ENCODE measurements at places on chromosomes 13 and 19.

DNA sequence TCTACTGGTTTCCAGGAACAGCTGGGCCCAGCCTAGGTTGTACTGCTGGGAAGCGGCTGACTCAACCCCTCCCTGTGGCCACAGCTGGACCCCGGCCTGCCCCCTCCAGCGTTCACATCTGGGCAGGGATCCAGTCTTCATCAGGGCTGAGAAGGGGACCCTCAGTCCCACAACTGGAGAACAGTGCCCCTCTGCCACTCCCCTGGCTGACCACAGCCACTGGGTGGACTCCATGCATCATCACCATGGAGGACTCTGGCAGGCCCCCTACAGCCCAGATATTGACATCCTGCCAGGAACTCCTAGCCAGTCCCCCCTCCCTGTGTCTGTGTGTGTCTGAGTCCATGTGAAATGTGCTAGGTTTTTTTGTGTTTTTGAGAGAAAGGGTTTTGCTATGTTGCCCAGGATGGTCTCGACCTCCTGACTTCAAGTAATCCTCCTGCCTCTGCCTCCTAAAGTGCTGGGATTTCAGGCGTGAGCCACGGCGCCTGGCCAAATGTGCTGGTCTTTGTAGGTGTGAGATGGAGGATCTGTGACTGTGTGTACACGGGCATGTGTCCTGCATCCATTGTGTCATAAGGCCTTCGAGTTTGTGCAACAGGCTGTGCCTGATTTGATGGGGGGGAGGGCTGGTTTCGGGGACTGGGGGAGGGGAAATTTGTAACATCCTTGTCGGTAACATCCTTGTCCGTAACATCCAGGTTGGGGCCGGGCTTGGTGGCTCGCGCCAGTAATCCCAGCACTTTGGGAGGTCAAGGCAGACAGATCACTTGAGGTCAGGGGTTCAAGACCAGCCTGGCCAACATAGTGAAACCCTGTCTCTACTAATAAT, 4.0 kb upstream of the HOOK2 start:
- DNase-seq, result no peak

GRCh38 chr13:97382276-97382675, 51.7 kb upstream of the RAP2A start:
- DNase-seq, result no peak

DNA sequence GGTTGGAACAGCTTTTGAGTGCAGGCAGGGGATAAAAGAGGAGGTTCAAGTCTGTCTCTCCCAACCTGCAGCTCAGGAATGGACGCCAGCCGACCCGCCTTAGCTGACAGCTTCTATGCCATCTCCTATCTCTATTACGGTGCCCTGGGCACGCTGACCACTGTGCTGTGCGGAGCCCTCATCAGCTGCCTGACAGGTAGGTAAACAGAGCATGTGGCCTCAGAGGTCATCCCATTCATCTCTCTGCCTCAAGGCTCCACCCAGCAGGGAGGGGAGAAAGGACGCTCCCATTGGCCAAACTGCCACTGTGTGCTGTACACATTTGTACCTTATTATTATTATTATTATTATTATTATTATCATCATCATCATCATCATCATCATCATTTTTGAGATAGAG, 16.5 kb downstream of the SLC5A5 start:
- DNase-seq, result no peak

GRCh38 chr13:78772933-78773332, 114.0 kb upstream of the OBI1 start:
- no peak for DNase-seq

- no peak for DNase-seq
These were observed 958.4 kb upstream of the SLC10A2 start for GRCh38 chr13:104024416-104025170.

DNA sequence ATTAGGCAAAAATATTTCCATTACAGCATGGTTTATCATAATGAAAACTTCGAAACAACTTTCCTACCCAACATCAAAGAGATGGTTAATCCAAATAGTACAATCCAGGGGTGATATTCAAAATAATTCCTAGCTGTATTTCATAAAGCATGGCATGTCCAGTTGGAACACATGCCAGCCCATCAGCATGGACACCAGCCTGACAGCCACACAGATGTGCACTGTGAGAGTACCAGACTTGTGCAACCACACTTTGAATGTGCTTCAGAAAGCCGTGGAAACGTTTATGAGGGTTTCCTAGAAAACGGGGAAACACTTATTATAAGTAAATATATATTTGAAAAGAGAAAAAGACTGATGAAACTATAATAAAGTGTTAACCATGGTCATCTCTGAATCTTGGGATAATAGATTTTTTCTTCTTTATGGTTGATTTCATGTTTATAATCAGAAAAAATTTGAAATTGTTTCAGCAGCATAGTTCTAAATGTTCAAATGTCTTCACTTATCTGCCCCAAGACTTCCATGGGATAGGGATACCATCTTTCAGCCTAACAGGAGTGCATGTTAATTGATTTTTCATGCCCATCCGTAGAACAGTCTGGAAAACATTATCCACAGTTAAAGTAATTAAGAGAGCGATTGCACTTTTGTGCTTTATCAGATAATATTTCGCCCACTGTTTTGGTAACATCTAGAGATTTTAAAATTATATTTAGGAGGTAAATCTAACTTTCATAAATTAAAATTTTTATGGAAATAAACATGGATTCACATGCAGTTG, 242.6 kb upstream of the IRS2 start:
- no peak for DNase-seq

- DNase-seq, result no peak
These were observed 37.9 kb upstream of the SEMA6B start for GRCh38 chr19:4597278-4597974.

- DNase-seq, result no peak
These were observed 66.5 kb upstream of the USPL1 start for GRCh38 chr13:30551189-30551588.

GRCh38 chr19:41957838-41958366, 1.2 kb downstream of the RABAC1 start:
- DNase-seq, result no peak

Measured in stimulated activated CD8-positive, alpha-beta memory T cell treated with anti-CD3 and anti-CD28 coated beads, Interleukin-4, amount 100 ng/mL, for 4 hours (primary cell).